NCI-H226 (cell line): ENCODE measurements at places on chromosomes 6 and 20.
A peak's percentile ranks its signal among the peaks of the same experiment; 100 is the strongest.

GRCh38 chr6:88074791-88075190, 27.1 kb downstream of the SPACA1 start:
- no peak for DNase-seq

- DNase-seq: no peak
These were observed 25.4 kb upstream of the HLA-E start for GRCh38 chr6:30463651-30464618.

GRCh38 chr6:105991561-105992314, 94.4 kb upstream of the PRDM1 start:
- no peak for DNase-seq

DNA sequence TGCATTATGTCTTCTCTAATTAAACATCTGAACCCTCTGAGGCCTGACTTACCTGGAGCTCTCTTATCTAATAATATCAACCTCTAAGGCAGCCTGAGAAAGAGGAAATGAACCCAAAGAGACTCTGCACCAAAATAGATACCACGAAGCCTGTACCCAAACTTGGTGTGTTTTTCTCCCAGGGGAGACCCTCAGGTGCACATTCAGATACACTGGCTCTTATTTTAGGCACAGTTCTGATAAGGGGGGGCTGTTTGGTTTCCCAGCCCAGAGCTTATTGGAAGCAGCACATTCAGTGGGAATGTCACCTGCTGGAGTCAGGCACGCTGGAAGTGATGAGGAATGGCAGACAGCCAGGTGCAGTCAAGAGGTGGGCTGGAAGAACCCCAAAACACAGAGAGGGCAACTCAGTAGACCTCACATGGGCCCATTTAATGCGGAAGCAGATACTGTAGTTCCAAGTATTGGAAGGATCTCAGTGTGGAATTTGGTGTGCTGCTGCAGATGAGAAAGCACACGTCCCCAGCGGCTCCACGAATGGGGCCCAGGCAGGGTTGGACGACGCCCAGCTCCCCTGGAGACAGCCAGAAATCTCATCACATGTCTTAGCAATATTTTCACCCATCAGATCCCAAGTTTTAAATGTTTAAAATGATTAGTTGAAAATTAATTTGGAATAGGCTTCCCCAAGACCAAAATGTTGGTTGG, 9.7 kb upstream of the CCR6 start:
- no peak for DNase-seq

- DNase-seq: no peak
These were observed 7.3 kb upstream of the PRPH2 start for GRCh38 chr6:42729731-42730130.

- DNase-seq: peak; percentile 32
These were observed 30.3 kb upstream of the SHLD1 start for GRCh38 chr20:5719861-5720403.

DNA sequence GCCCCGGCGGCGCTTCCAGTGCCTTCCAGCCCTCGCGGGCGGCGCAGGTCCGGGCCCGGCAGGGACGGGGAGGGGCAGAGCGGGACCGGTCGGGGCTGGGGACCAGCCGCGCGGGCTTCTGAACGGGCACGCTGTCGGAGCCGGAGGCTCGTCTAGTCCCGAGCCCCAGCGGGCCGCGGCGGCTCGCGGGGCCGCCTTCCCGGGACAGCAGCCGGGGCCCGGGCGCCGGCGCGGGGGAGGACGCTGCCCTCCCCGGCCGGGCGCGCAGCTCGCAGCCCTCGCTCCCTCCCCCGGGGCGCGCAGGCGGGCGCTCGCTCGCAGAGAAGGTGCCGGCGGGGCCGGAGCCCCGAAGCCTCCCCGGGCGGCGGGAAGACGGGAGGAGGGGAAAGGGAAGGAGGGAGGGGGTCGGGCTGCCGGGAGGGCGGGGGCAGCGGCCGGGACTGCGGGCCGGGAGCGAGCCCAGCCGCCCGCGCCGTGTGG, 696 bp upstream of the SIRPA start:
- no peak for DNase-seq

GRCh38 chr20:41654884-41655283, 36.7 kb upstream of the CHD6 start:
- DNase-seq: no peak
